Endothelial cell (in vitro differentiated cells): ENCODE measurements at places on chromosomes 1 and 21. TPM values are rescaled to one million over a fixed set of nuclear protein-coding genes. Genes with fewer than 3 reads are reported as not detected.

FCRL4 gene
- total RNA-seq: not detected

SMIM11 gene
- 2.0 TPM for total RNA-seq

GRCh38 chr1:44296806-44297205 is 58.3 kb downstream of the ERI3 start:
- no peak for DNase-seq
- H3K4me1 ChIP-seq: peaks cover 25% of the 10 kb centered on the region
- no peak overlapping the region for H3K27ac ChIP-seq
- H3K27me3 ChIP-seq: no peaks in the 10 kb centered on the region
- no peak overlapping the region for H3K4me3 ChIP-seq

ANGPTL3 gene
- total RNA-seq: not detected

GRCh38 chr1:31750858-31751510 is 13.2 kb downstream of the ADGRB2 start:
- no peak overlapping the region for H3K4me3 ChIP-seq
- no peak for DNase-seq
- peaks cover 12% of the 10 kb centered on the region for H3K27me3 ChIP-seq

DNA sequence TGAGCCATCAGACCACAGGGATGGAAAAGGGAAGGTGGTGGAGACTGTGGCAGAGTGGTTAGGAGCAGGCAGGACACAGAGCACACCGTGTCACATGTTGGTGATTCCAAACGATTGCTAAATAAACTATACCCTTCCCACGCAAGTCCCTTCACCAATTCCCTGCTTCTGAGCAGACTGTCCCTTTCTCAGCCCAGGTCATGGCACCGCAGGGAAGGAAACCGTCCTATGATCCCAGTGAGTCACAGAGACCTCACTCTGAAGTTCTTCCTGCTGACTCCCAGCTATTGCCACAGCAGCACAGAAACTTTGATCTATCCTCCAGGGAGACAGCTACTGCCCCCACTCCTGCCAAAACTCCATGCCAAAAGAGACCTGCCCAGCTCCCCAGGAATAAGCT is 19.2 kb downstream of the RIMS3 start:
- DNase-seq: no peak
- no peaks in the 10 kb centered on the region for H3K36me3 ChIP-seq
- H3K27me3 ChIP-seq: no peaks in the 10 kb centered on the region

- H3K4me3 ChIP-seq: no peak overlapping the region
- H3K4me1 ChIP-seq: peaks cover 17% of the 10 kb centered on the region
- no peak for DNase-seq
- H3K36me3 ChIP-seq: no peaks in the 10 kb centered on the region
Observed at GRCh38 chr1:156112276-156113137, 2.0 kb upstream of the LMNA start.

DNA sequence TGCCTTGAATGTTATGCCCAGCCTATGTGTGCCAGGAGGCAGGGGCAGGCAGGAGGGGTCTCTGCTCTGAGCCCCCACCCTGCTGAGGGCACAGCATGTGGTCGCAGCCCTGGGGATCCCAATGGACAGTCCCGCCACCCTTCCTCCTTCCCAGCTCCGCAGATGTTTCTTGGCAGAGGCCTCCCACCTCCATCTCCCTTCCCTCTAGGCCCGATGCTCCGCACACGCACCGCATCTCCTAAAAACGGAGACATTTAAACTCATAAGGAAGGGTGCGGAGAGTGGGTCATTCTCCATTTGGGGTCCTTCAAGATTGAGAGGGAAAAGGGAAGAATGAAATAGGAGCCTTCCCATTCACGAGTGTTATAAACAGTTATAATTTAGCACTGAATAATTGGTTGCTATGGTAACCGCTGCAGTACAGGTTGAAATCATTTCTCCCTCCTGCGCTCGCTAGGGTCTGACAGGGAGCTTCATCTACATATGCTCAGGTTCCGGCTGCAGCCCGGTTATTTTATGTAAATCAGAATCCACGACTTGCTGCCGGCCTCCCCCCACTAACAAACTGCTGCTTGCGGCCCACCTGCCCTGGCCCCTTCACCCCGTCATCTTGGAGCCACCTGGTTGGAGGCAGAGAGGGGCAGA is 16.0 kb downstream of the CHD5 start:
- no peak for DNase-seq
- no peak overlapping the region for H3K4me3 ChIP-seq
- peaks cover 14% of the 10 kb centered on the region for H3K27me3 ChIP-seq
- peaks cover 6% of the 10 kb centered on the region for H3K4me1 ChIP-seq
- H3K36me3 ChIP-seq: peaks cover 3% of the 10 kb centered on the region
- no peak overlapping the region for H3K27ac ChIP-seq

GBP4 gene
- total RNA-seq: 75.5 TPM

- no peaks in the 10 kb centered on the region for H3K27me3 ChIP-seq
- no peaks in the 10 kb centered on the region for H3K4me1 ChIP-seq
- H3K36me3 ChIP-seq: no peaks in the 10 kb centered on the region
Observed at GRCh38 chr1:174206148-174206836, 47.0 kb downstream of the RABGAP1L start.

LAMB3 gene
- total RNA-seq: 0.21 TPM

- peaks cover 17% of the 10 kb centered on the region for H3K4me1 ChIP-seq
- peak overlapping the region; percentile 76 for H3K27ac ChIP-seq
- H3K4me3 ChIP-seq: peak overlapping the region; percentile 72
Observed at GRCh38 chr1:28510273-28510969, 4.6 kb downstream of the RCC1 start.

DNA sequence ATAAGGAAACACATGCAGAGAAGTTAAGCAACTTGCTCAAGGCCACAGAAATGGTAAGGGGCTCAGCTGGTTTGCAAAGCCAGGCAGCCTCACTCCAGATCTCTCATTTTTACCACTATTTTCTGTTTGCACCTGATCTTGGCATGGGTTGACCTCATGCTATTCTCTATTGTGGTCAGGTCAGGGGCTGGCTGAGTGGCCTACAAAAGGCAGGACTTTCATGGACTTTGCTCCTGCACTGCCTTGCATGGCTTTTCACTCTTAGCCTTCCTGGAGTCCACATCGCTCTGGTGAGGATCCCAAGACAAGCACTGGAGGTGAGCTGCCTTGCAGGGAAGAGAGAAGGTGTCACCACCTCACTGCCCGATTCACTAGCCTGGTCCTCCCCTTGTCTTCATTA is 56.8 kb upstream of the CSF3R start:
- no peaks in the 10 kb centered on the region for H3K4me1 ChIP-seq
- H3K27me3 ChIP-seq: no peaks in the 10 kb centered on the region
- no peak overlapping the region for H3K4me3 ChIP-seq
- no peaks in the 10 kb centered on the region for H3K36me3 ChIP-seq
- DNase-seq: no peak

DNA sequence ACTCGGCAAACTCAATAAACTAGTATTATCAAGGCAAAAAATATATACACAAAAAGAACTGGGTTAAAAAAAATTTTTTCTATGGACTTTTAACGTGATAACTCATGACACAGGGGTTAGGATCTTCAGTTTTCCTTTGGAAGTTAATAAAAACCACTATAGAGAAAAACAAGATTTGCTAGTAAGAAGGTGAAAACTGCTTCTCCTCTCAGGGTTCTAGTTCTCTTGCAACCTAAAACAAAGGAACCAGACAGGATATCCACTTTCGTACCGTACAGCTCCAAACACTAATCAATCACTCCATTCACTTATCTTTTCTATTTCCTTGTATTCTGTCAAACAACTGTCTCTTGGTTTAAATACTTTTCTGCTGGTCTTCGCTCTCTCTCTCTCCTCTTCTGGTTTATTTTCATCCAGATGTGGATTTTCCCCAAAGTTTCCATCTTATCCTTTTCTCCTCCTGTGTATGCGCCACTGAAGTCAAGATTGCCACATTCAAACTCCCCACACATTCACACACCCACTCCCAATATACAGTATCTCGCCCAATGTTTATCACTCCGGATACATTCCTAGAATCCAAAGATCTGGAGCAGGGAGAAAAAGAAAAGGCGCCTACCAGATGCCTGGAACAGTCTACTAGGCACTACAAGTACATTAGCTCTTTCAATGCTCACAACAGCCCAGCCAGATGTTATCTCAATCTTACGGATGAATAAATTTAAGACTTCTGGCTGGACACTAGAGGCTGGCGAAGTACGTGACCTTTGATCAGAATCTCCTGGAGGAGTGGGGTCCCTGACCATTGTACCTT is 775 bp upstream of the PRPF38B start:
- peak overlapping the region; percentile 100 for H3K4me3 ChIP-seq
- H3K36me3 ChIP-seq: peaks cover 9% of the 10 kb centered on the region
- H3K27ac ChIP-seq: peak overlapping the region; percentile 99
- peaks cover 9% of the 10 kb centered on the region for H3K27me3 ChIP-seq
- H3K4me1 ChIP-seq: peaks cover 44% of the 10 kb centered on the region
